ENCODE measurements at places on chromosomes 2 and 18.

- no peaks in the 10 kb centered on the region for H3K36me3 ChIP-seq
- H3K27me3 ChIP-seq: peaks cover 3% of the 10 kb centered on the region
- H3K4me3 ChIP-seq: no peak overlapping the region
- H3K4me1 ChIP-seq: no peaks in the 10 kb centered on the region
- H3K27ac ChIP-seq: no peak overlapping the region
- DNase-seq: no peak
These were observed 296.3 kb downstream of the AGPS start for GRCh38 chr2:177688844-177689243.

DNA sequence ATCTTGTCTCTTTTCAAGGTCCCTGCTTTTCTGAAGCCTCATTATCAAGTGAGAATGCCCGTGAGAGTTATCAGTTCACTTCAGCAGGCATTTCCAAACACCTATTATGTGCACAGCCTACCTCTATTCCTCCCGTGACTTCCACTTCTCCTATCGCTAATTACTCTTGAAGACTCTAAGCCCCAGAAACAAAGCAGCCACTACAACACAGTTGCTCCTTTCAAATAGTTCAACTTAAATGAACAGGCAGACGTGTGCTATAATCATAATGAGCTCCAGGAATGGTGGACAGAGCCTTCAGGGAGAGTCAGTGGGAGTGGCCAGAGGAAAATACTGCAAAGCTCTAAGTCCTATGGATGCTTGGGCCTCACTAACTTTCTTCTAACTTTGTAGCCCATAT is 159.0 kb downstream of the RDH14 start:
- no peak for DNase-seq

GRCh38 chr2:117933884-117934354 is 80.0 kb downstream of the CCDC93 start:
- H3K27me3 ChIP-seq: no peaks in the 10 kb centered on the region
- H3K4me1 ChIP-seq: no peaks in the 10 kb centered on the region
- peaks cover 64% of the 10 kb centered on the region for H3K36me3 ChIP-seq
- no peak overlapping the region for H3K4me3 ChIP-seq
- no peak for DNase-seq

GRCh38 chr2:8926356-8926755 is 77.1 kb downstream of the MBOAT2 start:
- H3K27me3 ChIP-seq: no peaks in the 10 kb centered on the region
- no peak overlapping the region for H3K4me3 ChIP-seq
- no peaks in the 10 kb centered on the region for H3K4me1 ChIP-seq
- no peak for DNase-seq
- no peaks in the 10 kb centered on the region for H3K36me3 ChIP-seq

GRCh38 chr2:196276421-196276820 is 105.0 kb upstream of the STK17B start:
- H3K4me1 ChIP-seq: peaks cover 52% of the 10 kb centered on the region
- no peak for DNase-seq
- peak overlapping the region; percentile 45 for H3K4me3 ChIP-seq
- H3K36me3 ChIP-seq: peaks cover 7% of the 10 kb centered on the region
- no peaks in the 10 kb centered on the region for H3K27me3 ChIP-seq
- peak overlapping the region; percentile 94 for H3K27ac ChIP-seq

DNA sequence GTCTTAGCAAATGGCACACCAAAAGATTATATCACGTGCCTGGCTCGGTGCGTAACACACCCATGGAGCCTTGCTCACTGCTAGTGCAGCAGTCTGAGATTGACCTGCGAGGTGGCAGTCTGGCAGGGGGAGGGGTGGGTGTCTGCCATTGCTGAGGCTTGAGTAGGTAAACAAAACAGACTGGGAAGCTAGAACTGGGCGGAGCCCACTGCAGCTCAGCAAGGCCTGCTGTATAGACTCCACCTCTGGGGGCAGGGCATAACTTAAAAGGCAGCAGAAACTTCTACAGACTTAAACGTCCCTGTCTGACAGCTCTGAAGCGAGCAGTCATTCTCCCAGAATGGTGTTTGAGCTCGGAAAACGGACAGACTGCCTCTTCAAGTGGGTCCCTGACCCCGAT is 55.9 kb upstream of the FSHR start:
- H3K4me1 ChIP-seq: no peaks in the 10 kb centered on the region
- no peak overlapping the region for H3K27ac ChIP-seq
- no peaks in the 10 kb centered on the region for H3K36me3 ChIP-seq
- no peaks in the 10 kb centered on the region for H3K27me3 ChIP-seq
- no peak overlapping the region for H3K4me3 ChIP-seq

GRCh38 chr2:196415384-196415783 is 224.1 kb upstream of the CCDC150 start:
- peaks cover 3% of the 10 kb centered on the region for H3K27me3 ChIP-seq
- peaks cover 11% of the 10 kb centered on the region for H3K4me1 ChIP-seq
- no peak overlapping the region for H3K27ac ChIP-seq
- H3K4me3 ChIP-seq: no peak overlapping the region
- no peak for DNase-seq
- H3K36me3 ChIP-seq: no peaks in the 10 kb centered on the region

- no peaks in the 10 kb centered on the region for H3K4me1 ChIP-seq
- H3K4me3 ChIP-seq: no peak overlapping the region
- no peaks in the 10 kb centered on the region for H3K36me3 ChIP-seq
- no peak for DNase-seq
- no peaks in the 10 kb centered on the region for H3K27me3 ChIP-seq
- no peak overlapping the region for H3K27ac ChIP-seq
These were observed 599.9 kb upstream of the POU3F3 start for GRCh38 chr2:104254017-104254416.

- no peak for DNase-seq
- no peaks in the 10 kb centered on the region for H3K36me3 ChIP-seq
- no peak overlapping the region for H3K4me3 ChIP-seq
These were observed 14.9 kb upstream of the KLF11 start for GRCh38 chr2:10028407-10028987.

DNA sequence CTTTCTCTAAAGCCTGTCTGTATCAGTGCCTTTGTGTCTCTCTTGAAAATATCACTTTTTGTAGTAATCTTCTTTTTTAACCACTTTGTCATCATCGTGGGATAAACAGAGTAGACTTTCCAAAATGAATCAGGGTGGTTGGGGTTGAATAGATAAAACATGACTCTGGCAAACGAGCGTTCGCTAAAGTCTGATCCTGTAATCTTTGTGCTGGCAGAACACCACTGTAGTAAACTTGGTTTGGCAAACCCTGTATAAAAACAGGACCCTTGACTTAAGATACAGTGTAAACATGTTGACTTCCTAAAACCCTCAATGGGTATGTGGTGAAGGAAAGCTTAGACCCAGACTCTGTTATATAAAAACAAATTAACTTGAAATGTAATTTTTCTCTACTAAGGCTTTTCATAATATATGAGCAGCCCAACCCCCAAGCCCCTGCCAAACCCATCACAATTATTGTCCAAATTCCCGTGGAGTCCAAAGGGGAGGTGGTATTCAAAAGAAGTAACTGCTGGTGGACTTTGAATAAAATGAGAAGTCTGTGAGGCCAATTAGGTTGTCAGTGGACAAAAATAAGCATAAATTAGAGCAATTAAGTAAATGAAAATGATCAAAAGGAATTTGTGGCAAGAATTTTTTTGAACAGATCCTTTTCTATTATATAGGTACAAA is 52.2 kb downstream of the COLEC12 start:
- peaks cover 8% of the 10 kb centered on the region for H3K27me3 ChIP-seq
- no peaks in the 10 kb centered on the region for H3K36me3 ChIP-seq
- H3K27ac ChIP-seq: no peak overlapping the region
- H3K4me3 ChIP-seq: no peak overlapping the region

GRCh38 chr18:49731421-49731841 is 81.9 kb downstream of the ACAA2 start:
- no peak overlapping the region for H3K4me3 ChIP-seq
- H3K36me3 ChIP-seq: no peaks in the 10 kb centered on the region
- no peaks in the 10 kb centered on the region for H3K27me3 ChIP-seq
- DNase-seq: no peak

All from activated naive CD8-positive, alpha-beta T cell treated with anti-CD3 and anti-CD28 coated beads for 36 hours (primary cell).